Neural crest cell (in vitro differentiated cells): ENCODE measurements at places on chromosomes 7 and 10. TPM values are rescaled to one million over a fixed set of nuclear protein-coding genes. Genes with fewer than 3 reads are reported as not detected.
A peak's percentile ranks its signal among the peaks of the same experiment; 100 is the strongest.

DNA sequence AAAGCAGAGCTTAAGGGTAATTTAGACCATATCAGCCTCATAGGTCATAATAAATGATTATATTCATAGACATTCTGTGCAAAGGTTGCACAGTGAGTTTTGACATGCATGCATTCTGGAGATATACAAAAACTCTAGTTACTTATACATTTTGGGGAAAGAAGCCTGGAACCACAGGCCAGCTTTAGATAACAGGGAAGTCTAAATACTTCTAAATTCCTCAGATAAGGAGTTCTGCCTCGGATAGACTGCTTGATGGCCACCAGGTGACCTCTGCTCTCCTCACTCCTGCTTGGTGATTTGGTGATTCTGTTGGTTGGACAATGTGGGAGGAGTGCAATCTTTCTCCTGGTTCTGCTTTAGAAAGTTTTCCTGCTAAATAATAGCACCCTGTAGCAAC, 77.9 kb downstream of the SGMS1 start:
- H3K4me1 ChIP-seq = peaks cover 32% of the 10 kb centered on the region
- no peak overlapping the region for H3K4me3 ChIP-seq
- no peaks in the 10 kb centered on the region for H3K27me3 ChIP-seq
- H3K36me3 ChIP-seq = peaks cover 6% of the 10 kb centered on the region
- DNase-seq = no peak
- no peak overlapping the region for H3K27ac ChIP-seq

DNA sequence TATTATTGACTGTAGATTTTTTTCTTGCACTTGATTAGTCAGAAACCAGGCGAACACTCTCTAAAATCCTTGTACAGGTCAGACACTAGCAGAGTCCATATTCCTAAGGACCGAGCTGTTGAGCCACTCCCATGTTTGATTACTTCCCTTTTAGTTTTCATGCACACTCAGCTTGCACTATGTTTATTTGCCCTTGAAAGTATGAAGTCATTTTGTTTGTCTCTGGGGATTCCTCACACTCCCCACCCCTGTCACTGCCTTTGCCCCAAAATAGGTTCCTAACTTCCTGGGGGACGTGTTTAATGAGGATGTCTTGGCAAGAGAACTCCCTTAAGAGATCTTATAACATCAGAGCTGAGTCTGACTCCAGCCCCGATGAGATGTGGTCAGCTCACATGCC, 182.1 kb downstream of the EVX1 start:
- no peak overlapping the region for H3K27ac ChIP-seq
- no peaks in the 10 kb centered on the region for H3K36me3 ChIP-seq
- no peaks in the 10 kb centered on the region for H3K4me1 ChIP-seq
- H3K27me3 ChIP-seq = no peaks in the 10 kb centered on the region
- DNase-seq = no peak

- DNase-seq = peak; percentile 53
- peak within 1 kb of the TSS; percentile 92 for H3K27ac ChIP-seq
- no peaks in the 10 kb centered on the region for H3K27me3 ChIP-seq
Measured at GRCh38 chr7:150322833-150323681, at the start of the genes ACTR3C and LRRC61. ACTR3C (minus strand) TSS chr7:150323545; CDS start chr7:150295296, 28,249 bp downstream. LRRC61 (plus strand) TSS chr7:150323355; CDS start chr7:150336862, 13,507 bp downstream.

DNA sequence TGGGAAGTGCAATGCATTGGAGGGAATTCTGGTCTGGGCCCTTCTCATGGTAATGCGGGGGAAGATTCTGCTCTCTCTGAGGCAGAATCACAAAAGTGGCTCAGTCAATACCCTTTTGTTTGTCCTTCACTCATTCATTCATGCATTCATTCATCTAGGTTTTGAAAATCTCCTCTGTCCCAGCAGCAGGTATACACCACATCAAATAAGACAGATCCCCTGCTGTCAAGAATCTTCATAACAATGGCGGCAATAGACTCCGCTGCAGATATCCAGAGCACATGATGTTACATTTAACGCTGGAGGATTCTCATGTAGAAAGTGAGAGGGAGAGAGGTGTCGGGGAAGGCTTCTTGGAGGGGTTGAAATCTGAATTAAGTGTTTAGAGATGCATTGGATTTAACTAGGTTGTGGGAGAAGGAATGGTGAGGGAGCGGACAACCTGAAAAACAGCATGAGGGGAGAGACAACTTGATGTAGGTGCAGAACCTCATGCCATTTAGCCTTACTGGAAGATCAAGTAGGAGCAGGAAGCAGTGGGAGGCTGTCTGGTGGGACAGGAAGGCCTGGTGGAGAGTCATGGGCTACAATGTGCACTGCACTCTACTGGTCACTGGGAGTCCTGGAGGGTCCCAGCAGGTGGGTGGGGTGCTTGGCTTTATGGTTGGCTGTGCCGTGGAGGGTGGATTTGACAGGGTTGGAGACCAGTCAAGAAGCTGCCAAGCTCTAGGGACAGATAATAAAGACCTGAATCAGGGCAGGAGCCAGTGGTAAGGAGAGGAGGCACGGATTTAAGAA, 5.2 kb upstream of the FAM180A start:
- H3K27ac ChIP-seq = no peak overlapping the region
- H3K27me3 ChIP-seq = peaks cover 19% of the 10 kb centered on the region
- H3K4me1 ChIP-seq = peaks cover 13% of the 10 kb centered on the region
- H3K4me3 ChIP-seq = no peak overlapping the region
- no peaks in the 10 kb centered on the region for H3K36me3 ChIP-seq

- DNase-seq = no peak
- H3K4me3 ChIP-seq = no peak overlapping the region
- H3K27me3 ChIP-seq = no peaks in the 10 kb centered on the region
- H3K4me1 ChIP-seq = peaks cover 63% of the 10 kb centered on the region
- H3K36me3 ChIP-seq = no peaks in the 10 kb centered on the region
Measured at GRCh38 chr10:88234297-88234696, 348.8 kb downstream of the RNLS start.

DNA sequence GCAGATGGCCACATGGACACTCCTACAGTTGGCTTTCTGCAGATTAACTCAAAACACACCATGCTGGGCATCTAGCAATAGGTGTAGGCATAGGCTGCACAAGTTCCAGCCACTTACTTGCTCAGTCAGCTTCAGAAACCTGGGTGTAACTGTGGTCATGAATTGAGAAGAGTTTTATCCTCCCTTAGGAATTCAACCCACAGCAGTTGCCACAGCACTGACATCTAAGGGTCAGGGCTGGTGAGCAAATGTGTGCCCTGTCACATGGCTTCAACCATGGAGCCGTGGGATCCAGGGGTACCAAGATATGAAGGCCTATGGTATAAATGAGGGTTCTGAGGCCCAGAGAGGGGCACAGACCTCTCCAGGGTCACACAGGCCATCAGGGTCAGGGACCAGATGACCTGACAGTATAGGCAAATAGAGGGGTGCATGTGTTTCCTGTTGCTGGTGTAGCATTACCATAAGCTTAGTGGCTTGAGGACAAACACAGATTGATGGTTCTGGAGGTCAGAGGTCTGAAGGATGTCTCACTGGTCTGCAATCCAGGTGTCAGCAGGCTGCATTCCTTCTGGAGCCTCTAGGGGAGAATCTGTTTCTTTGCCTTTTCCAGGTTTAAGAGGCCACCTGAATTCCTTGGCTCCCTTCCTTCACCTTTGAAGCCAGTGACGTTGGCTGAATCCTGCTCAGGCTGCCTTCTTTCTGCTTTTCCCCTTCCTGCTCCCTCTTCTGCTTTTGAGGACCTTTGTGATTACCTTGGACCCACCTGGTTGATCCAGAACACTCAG, 24.1 kb downstream of the MINDY4 start:
- no peak overlapping the region for H3K4me3 ChIP-seq
- no peaks in the 10 kb centered on the region for H3K36me3 ChIP-seq
- H3K4me1 ChIP-seq = no peaks in the 10 kb centered on the region
- no peaks in the 10 kb centered on the region for H3K27me3 ChIP-seq

- H3K27me3 ChIP-seq = no peaks in the 10 kb centered on the region
- H3K36me3 ChIP-seq = no peaks in the 10 kb centered on the region
- no peak for DNase-seq
- no peak overlapping the region for H3K27ac ChIP-seq
- no peaks in the 10 kb centered on the region for H3K4me1 ChIP-seq
Measured at GRCh38 chr7:12322284-12322902, 81.3 kb downstream of the VWDE start.

DNA sequence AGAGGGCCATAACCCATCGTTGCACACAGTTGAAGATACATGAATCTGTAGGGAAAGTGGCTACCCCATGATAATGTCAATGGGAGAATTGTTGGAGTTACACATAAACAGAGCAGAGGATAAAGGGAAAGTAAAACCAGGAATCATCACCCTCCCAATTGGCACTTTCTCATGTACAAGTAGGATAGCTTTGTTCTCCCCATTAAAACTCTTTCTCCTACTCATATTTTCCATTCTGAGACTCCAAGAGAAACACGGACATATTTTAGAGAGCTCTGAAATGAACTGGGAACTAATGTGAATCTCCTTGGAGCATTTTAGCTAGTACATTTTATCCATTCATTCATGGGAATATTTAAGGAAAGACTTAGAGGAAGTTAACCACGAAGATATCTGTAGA, 17.2 kb upstream of the LRRC17 start:
- no peak overlapping the region for H3K4me3 ChIP-seq
- H3K27ac ChIP-seq = no peak overlapping the region
- H3K36me3 ChIP-seq = no peaks in the 10 kb centered on the region
- DNase-seq = no peak
- no peaks in the 10 kb centered on the region for H3K27me3 ChIP-seq

DNA sequence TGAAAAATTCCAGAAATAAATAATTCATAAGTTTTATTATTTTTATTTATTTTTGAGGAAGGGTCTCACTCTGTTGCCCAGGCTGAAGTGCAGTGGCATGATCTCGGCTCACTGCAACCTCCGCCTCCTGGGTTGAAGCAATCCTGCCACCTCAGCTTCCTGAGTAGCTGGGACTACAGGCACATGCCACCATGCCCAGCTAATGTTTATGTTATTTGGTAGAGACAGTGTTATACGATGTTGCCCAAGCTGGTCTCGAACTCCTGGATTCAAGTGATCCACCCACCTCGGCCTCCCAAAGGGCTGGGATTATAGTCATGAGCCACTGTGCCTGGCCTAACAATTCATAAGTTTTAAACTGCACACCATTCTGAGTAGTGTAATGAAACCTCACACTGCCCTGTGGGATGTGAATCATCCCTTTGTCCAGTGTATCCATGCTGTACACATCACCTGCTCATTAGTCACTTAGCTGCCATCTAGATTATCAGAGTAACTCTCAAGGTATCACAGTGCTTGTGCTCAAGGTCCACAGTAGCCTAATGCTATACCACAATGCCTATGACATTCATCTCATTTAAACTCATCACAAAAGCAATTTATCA, 17.9 kb downstream of the RTKN2 start:
- H3K36me3 ChIP-seq = peaks cover 9% of the 10 kb centered on the region
- H3K4me1 ChIP-seq = peaks cover 14% of the 10 kb centered on the region
- no peak overlapping the region for H3K27ac ChIP-seq
- no peak for DNase-seq
- H3K4me3 ChIP-seq = no peak overlapping the region

GRCh38 chr7:15561835-15562234, at the start of gene AGMO:
AGMO (minus strand) TSS chr7:15562015.
- H3K4me3 ChIP-seq = no peak within 1 kb of the TSS
- no peaks in the 10 kb centered on the region for H3K27me3 ChIP-seq
- peak within 1 kb of the TSS; percentile 27 for H3K27ac ChIP-seq
- H3K4me1 ChIP-seq = peaks cover 12% of the 10 kb centered on the region
- no peaks in the 10 kb centered on the region for H3K36me3 ChIP-seq

DNA sequence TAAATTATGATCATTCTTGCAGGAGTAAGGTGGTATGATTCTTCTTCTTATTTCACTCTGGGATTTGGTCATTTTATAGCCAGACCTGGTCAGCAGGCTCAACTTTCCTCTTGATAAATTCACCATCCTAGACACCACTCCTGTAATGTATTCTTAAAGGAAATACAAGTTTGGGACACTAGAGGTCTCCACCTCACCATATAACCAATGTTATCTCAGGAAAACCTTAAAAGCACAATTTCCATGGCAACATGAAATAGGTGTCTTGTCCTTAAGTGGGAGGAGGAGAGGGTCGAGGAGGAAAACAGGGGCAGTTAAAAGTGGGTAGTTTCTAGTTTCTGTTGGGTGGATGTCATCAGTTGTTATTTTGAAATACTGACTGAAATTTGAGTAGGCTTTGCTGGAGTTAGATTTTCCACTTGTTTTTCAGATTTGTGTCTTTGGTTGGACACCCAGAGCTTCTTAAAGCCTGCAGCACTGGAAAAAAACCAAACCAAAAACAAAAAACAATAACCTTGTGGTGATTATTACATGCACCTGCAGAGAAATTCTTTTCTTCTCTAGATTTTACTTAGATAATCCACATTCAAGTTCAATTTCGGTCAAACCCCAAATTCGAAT, 163.1 kb downstream of the PRKCQ start:
- H3K4me3 ChIP-seq = no peak overlapping the region
- DNase-seq = peak; percentile 8
- no peaks in the 10 kb centered on the region for H3K36me3 ChIP-seq
- peaks cover 14% of the 10 kb centered on the region for H3K27me3 ChIP-seq

GRCh38 chr7:780516-780915, 51.8 kb upstream of the SUN1 start:
- H3K4me1 ChIP-seq = no peaks in the 10 kb centered on the region
- DNase-seq = no peak
- peaks cover 35% of the 10 kb centered on the region for H3K36me3 ChIP-seq
- H3K27me3 ChIP-seq = no peaks in the 10 kb centered on the region
- no peak overlapping the region for H3K4me3 ChIP-seq
- H3K27ac ChIP-seq = no peak overlapping the region

DNA sequence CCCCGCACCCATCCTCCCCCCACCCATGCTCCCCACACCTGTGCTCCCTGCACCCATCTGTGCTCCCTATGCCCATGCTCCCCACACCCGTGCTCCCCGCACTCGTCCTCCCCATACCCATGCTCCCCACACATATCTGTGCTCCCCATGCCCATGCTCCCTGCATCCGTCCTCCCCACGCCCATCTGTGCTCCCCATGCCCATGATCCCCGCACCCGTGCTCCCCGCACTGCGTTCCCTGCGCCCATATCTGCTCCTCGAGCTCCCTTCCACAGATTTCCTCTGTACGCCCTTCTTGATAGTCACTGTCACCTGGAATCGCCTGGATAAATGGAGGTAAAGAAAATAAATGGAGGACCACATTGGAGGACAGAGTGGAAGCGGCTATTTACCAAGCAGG, 9.9 kb downstream of the DIP2C start:
- DNase-seq = no peak
- peaks cover 2% of the 10 kb centered on the region for H3K36me3 ChIP-seq
- H3K27ac ChIP-seq = peak overlapping the region; percentile 69

GRCh38 chr10:30481603-30482002, 47.6 kb downstream of the MAP3K8 start:
- no peak overlapping the region for H3K4me3 ChIP-seq
- peaks cover 7% of the 10 kb centered on the region for H3K36me3 ChIP-seq
- H3K27me3 ChIP-seq = no peaks in the 10 kb centered on the region
- DNase-seq = no peak
- H3K4me1 ChIP-seq = no peaks in the 10 kb centered on the region
- H3K27ac ChIP-seq = no peak overlapping the region

DNA sequence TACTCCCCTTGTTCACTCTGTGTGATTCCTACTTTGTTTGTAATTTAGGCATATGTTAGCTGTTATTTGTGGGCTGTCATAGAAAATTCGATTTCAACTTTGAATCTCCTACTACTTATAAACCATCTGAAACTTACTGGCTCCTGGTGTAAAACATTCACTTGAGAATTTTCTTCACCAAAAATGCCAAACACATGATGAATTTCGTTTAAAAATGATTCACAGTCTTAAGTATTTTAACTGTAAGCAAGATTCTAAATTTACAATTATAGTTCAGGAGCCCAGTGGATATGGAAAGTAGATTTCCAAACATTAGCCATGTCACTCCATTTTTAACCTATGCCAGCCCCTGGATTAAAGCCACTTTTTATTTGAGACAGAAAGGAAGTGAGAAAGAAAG, 3.1 kb downstream of the CPED1 start:
- peak overlapping the region; percentile 9 for H3K4me3 ChIP-seq
- no peak overlapping the region for H3K27ac ChIP-seq
- H3K27me3 ChIP-seq = peaks cover 37% of the 10 kb centered on the region
- H3K36me3 ChIP-seq = no peaks in the 10 kb centered on the region
- H3K4me1 ChIP-seq = peaks cover 25% of the 10 kb centered on the region

The PKD1L1 gene
- total RNA-seq = 0.11 and 0.19 TPM in 2 replicates

The NCF1 gene
- not detected in 2 replicates for total RNA-seq

The IFIT5 gene
- 12.9 and 13.9 TPM in 2 replicates for total RNA-seq

The VENTX gene
- not detected in 2 replicates for total RNA-seq

The TMEM236 gene
- total RNA-seq = 0.05 TPM in 1 of 2 replicates, not detected in the other
